ENCODE measurements at places on chromosomes 11 and 22.

DNA sequence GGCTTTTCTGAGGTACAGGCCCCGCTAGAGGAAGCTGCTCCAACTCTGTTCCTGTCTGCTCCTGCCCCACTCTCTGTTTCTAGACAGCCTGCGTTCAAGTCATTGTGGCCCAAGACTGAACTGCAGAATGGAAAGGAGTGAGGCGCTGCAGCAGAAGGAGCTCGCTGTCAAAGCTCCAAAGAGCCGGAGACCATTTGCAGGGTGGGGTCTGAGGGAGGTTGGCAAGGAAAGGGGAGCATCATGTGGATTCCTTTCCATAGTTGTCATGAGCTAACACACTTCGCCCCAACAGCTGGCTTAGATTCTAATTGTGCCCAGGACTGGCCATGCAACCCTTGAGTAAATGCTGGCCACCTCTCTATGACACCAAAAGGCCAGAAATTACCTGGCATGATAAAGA, 18.8 kb downstream of the APOL4 start:
- DNase-seq = no peak

- DNase-seq = no peak
Observed at GRCh38 chr11:15295695-15296094, 181.0 kb downstream of the INSC start.

DNA sequence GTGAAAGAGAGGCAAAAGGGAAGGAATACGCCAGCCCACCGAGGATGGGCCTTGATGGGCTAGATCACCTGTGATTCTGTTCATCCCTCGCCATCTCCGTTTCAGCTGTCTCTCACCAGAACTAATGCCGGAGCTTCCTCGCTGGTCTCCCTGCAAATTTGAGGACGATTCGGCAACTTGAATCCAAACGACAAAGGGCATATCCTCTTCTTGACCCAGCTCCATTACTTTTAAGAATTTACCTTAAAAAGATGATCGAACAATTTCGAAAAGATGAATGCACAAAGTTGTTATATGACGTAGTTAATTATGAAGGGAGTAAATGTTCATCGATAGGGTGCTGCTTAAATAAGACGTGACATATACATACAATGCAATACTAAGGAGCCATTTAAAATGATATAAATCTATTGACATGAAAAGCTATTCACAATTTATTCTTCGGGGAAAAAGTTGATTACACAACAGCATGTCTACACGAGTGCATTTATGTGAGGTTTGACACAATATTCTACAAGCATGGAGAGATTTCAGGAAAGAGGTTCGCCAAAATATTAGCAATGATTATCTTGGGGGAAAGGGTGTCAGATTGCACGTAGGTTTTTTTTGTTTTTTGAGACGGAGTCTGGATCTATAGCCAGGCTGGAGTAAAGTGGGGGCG, 937 bp upstream of the FAM168A start:
- DNase-seq = no peak

DNA sequence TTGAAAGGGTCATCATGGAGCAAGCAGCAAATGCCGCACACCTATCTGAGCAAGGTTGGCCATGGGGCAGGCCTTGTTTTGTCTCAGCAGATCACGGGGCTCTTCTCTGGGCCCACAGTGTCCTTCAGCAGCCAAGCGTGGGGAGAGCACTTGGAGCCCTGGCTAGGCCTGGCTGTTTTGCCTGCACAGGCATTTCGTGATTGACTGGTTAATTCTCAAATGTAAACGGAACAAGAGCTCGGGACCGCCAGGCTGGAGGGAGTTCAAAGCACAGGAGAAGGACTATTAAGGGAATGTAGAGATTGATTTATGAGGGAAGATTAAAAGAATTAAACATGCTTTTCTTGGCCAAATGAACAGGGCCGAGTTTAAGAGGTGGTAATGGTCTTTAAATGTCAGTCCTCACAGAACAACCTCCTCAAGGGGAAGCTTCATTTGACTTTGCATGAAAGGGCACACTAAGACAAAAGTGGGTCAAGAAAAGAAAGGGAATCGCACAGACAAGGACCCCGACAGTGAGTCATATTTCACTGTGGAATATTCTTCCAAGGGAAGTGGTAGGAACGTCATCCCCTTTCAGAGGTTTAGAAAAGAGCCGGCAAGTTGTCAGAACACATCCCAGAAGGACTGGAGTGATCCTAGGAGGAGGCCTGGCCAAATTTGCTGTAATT, 20.7 kb downstream of the SPON1 start:
- no peak for DNase-seq

Measured in GM04504 (cell line).